ENCODE measurements at places on chromosomes 11 and 22.

- DNase-seq, result no peak
Measured at GRCh38 chr11:9396752-9397151, 12.3 kb downstream of the IPO7 start.

- DNase-seq, result no peak
Measured at GRCh38 chr22:20464096-20464614, 26.5 kb upstream of the SCARF2 start.

DNA sequence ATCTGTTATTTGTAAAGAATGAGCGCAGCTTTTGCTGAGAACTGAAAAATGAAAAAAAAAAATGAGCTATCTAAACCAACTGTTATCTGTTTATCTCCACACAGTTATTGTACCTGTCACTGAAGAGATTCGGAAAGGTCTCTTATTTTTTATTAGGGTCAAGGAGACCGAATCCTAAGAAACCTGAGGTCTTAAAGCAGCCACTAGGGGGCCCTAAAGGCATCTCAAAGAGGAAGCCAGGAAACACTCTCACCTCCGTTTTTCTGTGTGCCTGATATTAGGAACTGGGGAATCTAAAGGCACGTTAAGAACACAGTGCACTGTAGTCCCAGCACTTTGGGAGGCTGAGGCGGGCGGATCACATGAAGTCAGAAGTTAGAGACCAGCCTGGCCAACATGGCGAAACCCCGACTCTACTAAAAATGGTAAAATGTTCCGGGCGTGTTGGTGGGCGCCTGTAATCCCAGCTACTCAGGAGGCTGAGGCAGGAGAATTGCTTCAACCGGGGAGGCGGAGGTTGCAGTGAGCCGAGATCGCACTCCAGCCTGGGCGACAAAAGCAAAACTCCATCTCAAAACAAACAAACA lies 3.5 kb upstream of the LARGE1 start:
- peak; percentile 70 for DNase-seq

DNA sequence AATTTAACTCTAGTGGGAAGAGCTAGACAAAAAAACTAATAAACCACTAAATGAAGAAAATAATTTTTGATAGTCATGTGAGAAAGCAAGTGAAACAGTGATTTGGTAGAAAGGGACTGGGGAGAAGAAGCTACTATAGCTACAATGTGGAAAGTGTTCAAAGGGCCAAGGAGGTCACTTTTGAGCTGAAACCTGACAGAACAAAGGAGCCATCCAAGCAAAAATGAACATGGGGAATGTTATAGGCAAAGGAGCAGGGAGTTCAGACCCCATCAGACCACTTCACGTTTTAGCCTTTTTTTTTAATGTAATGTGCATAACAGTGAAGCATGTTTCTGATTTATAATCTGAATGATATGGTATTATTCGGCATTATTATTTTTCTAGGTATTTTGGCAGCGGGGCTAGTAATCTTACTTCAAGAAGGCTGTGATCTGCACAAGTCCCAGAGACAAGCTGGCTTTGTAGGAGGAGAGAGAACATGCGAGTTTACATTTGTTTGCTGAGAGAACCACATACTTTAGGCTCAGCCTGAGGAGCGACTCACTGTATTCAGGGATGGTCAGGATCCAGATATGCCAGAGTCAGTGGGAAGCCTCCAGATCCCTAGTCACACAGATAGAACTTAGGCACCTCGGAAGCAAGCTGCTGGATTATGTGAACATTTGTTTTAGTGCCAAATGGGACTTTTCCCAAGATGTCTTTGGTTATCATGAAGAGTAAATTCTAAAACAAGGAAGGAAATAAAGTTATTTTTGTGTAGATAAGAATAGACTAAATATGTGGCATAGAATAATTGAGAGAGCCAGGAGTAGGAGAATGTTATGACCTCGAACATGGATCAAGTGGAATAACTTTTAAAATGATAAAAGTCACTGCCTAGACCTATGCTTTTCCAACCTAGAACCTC lies 118.6 kb downstream of the TRIM44 start:
- DNase-seq, result no peak

DNA sequence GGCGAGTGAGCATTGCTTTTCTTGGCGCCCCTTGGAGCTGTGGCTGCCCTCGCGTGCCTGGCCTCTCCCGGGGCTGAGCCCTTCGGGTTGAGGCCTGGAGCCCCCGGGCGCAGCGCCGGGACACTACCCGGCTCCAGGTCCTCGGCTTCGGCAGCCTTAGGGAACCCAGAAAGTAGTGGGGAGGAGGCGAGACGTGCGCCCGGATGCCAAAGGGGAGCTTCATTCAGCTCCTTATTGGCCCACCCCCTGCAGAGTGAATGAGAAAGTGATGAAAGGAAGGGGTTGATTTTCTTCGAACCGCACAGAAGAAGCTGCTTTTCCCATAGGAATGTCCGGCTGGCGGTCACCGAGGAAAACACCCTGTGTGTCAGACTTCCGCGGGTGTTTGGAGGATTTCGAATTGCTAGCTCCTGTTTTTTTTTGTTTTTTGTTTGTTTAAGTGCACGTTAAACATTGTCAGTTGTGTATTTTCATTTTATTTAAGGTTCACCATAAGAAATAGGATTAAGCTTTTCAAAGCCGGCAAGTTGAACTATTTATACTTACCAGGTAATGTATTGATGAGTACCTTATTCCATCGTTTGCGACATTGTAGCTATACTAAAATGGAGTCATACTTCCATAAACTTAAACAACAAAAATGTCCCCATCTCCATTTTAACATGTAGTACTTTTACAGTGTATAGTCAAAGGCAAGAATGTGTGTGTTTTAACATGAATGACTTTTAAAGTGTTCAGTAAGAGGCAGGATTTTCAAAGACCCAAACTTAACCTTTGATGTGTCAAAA lies 841 bp upstream of the EIF4G2 start:
- peak; percentile 66 for DNase-seq

All from SJCRH30 (cell line).